ENCODE measurements at places on chromosomes 5 and 9. TPM values are rescaled to one million over a fixed set of nuclear protein-coding genes. Genes with fewer than 3 reads are reported as not detected.

The PCDH12 gene
- 0.04 TPM for total RNA-seq

- no peak overlapping the region for H3K27ac ChIP-seq
- no peak overlapping the region for H3K4me3 ChIP-seq
- no peaks in the 10 kb centered on the region for H3K27me3 ChIP-seq
- no peak for DNase-seq
Observed at GRCh38 chr5:85132269-85132668, 747.6 kb upstream of the EDIL3 start.

GRCh38 chr5:151162776-151163175, 5.2 kb upstream of the ANXA6 start:
- H3K4me1 ChIP-seq: peaks cover 11% of the 10 kb centered on the region
- H3K27me3 ChIP-seq: 0 out of 2 replicates have a peak, but pooled peaks cover 5% of the 10 kb centered on the region
- DNase-seq: no peak
- H3K4me3 ChIP-seq: no peak overlapping the region
- no peaks in the 10 kb centered on the region for H3K36me3 ChIP-seq

- no peak for DNase-seq
- H3K27me3 ChIP-seq: no peaks in the 10 kb centered on the region
- no peak overlapping the region for H3K4me3 ChIP-seq
Observed at GRCh38 chr9:16510482-16510881, 360.0 kb downstream of the BNC2 start.

- no peaks in the 10 kb centered on the region for H3K36me3 ChIP-seq
- no peak overlapping the region for H3K4me3 ChIP-seq
- H3K27ac ChIP-seq: no peak overlapping the region
- DNase-seq: no peak
- H3K4me1 ChIP-seq: no peaks in the 10 kb centered on the region
Observed at GRCh38 chr5:6354848-6355247, 23.5 kb downstream of the MED10 start.

- no peaks in the 10 kb centered on the region for H3K36me3 ChIP-seq
- H3K27ac ChIP-seq: no peak overlapping the region
- H3K4me3 ChIP-seq: no peak overlapping the region
Observed at GRCh38 chr5:171127314-171127713, 181.7 kb upstream of the TLX3 start.

Measured in K562 (cell line).